ENCODE measurements at places on chromosomes 16 and 17.

GRCh38 chr17:45867702-45868101 is 23.0 kb downstream of the SPPL2C start:
- no peak for DNase-seq

DNA sequence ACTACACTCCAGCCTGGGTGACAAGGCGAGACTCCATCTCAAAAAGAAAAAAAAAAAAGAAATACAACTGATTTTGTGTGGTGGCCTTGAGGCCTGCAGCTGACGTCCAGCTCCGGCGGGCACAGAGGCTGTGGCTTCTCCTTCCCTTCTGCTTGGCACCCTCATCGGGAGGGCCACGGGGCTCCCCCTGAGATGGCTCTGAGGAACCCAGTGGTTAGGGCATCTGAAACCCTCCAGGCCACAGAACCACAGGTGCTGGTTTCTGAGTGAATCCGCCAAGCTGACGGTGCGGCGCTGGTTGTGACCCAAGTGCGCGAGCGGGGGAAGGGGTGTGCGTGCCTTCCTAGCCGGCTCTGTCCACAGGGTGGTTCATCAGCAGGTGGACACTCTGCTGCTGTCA is 63.4 kb downstream of the LMF1 start:
- no peak for DNase-seq

DNA sequence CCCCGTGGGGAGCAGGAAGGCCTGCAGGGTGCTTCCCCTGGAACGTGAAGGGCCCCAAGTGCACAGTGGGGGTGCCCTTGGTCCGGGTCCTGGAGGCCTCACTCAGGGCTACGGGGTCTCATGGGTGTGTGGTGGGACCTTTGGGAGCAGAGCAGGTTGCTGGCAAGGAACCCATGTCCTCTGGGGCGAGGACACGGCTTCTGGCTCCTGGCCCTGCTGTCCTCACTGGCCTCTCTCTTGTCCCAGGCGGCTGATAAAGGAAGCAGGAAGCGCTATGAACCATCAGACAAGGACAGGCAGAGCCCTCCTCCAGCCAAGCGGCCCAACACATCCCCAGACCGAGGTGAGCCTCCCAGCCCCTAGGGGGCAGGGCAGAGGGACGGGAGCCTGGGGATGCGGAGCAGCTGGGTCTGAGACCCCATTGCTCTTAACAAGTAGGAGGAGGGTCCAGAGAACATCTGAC is 9.8 kb upstream of the IL17C start:
- no peak for DNase-seq

DNA sequence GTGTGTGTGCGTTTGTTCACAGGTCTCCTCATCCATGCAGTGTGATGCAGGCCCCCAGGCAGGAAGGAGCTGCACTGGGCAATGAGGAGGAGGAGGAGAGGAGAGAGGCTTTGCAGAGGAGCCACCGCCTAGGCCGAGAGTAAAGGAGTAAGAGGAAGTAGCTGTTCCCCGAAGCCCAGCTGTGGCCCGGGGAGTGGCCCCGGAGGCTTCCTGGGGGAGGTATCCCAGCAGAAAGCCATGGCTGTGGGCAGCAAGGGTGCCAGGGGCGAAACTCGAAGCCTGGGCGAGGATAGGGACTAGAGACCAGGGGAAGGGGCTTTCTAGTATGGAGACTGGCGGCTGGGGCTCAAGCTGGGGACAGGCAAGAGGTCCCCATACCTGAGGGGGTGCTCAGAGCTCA is 12.2 kb downstream of the C16orf95 start:
- DNase-seq, result no peak

DNA sequence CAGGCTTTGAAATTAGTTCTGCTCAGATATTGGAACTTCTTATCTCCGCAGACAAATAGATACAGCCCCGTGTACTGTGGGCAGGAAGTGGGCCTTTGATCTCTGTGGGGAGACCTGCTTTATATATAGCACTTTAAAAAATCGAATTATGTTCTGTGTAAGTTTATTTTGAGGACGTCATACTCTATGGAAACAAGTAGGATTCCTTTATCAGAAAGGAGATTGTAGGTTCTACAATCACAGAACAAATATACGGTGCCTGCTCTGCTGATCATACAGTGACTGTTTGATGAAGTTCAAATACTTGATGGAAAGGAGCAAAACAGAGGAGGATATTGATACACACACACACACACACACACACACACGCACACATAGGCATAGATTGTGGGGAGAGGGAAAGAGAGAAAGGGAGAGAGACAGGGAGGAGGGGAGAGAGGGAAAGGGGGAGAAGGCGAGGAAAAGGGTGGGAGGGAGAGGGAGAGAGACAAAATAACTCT is 14.7 kb upstream of the TMEM220 start:
- DNase-seq, result no peak

DNA sequence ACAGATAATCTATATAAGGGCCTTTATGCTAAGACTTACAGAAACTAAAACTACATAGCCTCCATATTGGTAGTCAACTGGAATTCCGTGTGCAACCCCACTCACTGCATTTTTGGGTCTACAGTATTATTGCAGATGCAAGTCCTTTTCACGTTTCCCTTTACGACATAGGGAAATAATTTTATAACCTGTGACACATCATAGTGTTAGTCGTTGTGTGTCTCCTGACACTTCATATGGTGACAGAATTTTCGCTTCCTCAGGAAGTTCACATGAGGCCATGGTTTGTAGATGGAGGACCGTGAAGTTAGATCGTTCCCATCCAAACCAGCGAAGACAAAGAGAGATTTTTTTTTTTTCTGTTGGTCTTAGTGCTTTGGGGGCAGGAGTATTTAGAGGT is 15.7 kb upstream of the MRC2 start:
- DNase-seq, result no peak

DNA sequence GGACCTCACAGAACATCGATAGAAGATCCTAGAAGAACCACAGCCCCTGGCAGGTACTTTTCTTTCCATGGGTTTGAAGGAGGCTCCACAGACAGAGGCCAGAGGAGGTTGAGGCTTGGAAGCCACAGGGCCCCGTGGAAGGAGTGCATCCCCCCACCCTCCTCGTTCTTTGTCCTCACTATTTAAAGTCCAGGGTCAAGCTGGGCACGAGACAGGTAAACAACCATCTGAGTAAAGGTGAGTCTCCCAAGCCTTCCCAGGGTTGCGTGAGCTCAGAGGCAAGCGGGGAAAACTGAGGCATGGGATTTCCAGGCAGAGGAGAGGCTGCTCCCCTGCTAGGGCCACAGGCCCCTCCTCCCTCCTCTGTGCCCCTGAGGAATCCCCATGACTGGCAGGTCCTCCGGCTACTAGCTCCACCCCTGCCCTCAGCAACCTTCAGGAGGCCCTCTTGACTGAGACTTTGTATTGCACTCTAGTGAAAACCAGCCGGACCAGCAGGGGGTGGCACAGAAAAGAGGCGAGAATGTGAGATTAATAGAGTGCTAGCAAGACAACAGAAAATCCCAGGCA is 927 bp upstream of the SULT1A2 start:
- no peak for DNase-seq

DNA sequence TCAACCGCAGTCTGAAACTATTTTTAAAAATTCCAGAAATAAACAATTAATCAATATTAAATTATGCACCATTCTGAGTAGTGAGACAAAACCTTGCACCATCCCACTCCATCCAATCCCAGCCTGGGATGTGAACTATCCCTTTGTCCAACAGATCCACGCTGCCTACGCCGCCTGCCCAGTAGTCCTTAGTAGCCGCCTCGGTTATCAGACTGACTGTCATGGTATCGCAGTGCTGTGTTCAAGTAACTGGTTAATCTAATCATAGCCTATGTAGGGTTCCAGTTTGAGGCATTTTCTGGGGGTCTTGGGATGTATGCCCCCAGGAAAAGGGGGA is 437.7 kb downstream of the HS3ST3B1 start:
- DNase-seq, result no peak

DNA sequence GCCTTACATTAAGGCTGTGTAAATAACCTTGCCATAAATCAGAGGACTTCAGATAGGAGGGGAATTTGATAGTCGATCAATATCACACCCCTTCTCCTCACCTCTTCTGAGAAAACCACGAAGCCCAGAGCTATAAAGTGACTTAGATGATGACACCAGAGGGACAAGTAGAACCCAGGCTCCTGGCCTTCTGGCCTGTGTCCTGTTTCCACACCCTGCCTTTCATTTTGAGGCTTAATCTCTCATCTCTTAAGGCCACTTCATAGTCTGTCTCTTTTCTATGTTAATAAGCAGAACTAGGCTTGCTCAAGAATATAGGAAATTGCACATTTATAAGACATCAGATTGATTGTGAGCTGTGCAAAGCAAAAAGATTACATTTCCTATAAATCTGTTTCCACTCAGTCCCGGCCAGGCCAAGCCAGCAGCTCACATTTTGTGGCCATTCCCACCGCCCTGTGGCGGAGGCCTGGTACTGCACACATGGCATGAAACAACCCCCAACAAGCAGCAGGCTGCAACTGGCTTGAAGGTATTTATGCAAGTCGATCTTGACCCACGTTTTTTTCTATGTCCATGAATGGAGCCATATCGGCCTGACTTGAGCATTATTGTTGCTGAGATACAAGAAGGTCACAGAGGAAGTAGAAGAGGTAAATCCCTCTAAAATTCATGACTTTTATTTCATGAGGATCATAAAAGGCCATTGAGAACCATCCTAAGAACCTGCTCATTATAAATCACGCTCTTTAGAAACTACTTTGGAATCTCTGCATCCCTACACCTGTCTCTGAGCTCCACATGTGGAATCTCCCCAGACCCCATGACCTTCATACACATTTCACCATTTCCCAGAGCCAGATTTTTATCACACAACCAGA is 93.7 kb downstream of the PMP22 start:
- peak; percentile 6 for DNase-seq

DNA sequence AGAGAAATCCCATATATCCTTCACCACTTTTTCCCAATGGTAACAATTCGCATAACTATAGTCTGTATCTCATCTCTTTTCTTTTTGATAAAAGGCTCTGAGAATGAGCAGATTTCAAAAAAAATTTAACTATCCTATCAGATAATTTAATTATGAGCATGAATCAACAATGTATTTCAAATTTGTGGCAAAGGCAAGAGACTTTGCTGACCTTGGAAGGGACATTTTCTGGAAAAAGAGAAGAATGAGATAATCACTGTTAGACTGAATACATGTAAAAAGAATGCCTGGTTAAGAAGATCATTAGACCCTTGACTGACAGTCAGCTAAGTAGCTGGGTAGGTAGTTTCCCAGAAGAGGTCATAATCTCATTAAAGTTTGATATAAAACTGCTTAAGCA is 428.4 kb upstream of the XYLT1 start:
- DNase-seq, result no peak

DNA sequence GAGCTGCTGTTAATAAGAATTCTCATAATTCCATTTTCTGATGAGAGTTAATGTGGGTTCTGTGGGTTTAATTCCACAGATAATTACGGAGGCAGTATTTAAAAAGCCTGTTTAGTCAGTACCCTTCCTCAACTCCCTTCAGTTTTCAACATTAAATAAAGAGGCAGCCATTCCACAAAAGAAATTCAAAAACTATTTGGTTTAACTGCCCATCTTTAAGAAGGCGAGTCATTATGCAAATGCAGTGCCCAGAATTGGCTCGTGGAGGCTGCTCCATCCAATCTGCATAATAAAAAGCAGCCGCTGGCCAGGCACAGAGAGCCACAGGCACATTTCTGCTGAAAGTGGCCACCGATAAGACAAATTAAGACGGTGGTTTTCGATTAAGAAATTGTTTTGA is 194.4 kb upstream of the TOX3 start:
- no peak for DNase-seq

GRCh38 chr17:56540836-56541235 is 52.7 kb upstream of the NOG start:
- no peak for DNase-seq

GRCh38 chr16:78289844-78290277 is 190.4 kb downstream of the WWOX start:
- DNase-seq, result no peak

DNA sequence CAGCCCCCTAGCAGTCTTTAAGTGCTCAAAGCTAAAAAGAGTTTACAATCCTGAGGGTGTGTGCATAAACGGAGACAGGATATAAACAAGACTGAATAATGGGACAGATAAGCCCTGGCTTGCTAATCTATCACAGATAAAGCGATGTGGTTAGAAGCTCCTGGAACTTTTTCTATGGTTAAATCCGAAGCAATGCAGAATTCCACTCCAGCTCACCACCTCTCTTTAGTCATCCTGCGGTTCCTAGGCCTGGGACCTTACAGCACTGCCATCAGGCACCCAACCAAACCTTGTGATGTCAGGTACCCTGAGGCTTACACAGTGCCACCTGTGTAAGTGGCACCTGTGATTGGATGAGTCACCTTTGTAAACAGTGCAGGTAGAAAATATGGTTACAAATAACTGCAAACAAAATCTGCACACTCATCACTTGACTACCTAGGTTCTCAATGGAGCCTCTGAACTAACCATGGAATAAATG is 31.5 kb upstream of the B4GALNT2 start:
- DNase-seq, result no peak
